ELF-1 (cell line): ENCODE measurements at places on chromosomes 1 and 21.

DNA sequence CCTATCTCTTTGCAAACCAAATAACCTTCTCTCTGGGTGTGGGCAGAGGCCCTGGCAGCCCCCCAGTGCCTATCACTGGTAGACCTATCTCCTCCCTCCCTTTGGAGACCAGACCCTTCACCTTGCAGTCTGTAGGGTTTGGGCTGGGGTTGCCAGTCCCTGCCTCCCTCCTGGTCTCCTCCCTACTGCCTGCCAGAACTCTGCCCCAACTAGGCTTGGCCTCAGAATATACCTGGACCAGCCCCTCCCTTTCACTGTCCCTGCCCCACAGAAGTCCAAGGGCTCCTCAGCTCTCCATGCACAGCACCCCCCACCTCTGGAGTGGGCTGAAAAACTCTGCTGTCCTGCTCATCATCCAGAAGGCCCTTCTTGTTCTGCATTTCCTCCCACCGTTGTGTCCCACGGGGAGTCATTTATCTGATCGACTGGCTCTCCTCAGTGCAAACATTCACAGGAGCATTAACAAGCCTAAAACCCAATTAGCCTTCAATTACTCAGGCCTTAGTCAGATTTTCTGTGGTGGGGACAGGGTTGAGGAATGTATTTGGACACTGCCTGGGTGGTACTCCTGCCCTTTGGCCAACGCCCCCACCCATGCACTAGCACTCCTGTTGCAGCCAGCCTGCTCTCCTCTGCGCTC is 27.7 kb upstream of the DMBX1 start:
- DNase-seq, result no peak

GRCh38 chr1:35454176-35454575 is 103.0 kb downstream of the KIAA0319L start:
- no peak for DNase-seq

GRCh38 chr21:45887788-45888187 is 93.8 kb upstream of the COL6A1 start:
- DNase-seq, result no peak

DNA sequence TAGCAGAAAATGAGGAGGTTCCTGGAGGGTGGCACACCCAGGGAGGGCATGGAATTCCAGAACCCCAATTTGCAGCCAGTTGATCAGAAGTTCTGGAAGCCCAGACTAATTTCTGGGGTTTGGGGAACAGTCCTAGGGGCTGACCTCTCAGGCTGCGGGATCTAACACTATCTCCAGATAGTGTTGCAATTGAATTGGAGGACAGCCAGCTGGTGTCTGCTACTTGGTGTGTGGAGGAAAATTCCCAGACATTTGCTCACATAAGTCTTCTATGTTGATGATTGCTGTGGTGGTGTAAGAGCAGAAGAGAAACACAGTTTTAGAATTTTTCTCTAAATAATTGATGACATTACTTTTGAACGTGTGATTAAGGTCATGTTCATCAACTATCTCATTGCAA is 154.3 kb upstream of the RNPC3 start:
- DNase-seq, result no peak

GRCh38 chr1:243325305-243325890 is 69.6 kb downstream of the SDCCAG8 start:
- no peak for DNase-seq

- DNase-seq, result no peak
These were observed 436.6 kb downstream of the MRPL39 start for GRCh38 chr21:25170681-25171080.

DNA sequence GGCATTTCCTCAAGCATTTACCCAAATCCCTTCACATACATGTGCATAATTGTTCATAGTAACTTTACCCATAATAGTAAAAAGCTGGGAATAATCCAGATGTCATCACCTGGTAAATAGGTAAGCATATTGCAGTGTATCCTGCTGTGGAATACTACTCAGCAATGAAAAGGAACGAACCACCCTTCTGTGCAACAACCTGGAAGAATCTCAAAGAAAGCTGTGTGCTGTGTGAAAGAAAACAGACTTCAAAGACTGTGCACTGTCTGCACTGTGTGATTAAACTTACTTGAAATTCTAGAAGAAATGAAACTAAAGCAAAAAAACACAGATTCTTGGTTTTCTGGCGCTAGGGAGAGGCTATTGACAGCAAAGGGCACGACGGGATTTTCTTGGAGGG is 13.5 kb downstream of the TFF2 start:
- no peak for DNase-seq

DNA sequence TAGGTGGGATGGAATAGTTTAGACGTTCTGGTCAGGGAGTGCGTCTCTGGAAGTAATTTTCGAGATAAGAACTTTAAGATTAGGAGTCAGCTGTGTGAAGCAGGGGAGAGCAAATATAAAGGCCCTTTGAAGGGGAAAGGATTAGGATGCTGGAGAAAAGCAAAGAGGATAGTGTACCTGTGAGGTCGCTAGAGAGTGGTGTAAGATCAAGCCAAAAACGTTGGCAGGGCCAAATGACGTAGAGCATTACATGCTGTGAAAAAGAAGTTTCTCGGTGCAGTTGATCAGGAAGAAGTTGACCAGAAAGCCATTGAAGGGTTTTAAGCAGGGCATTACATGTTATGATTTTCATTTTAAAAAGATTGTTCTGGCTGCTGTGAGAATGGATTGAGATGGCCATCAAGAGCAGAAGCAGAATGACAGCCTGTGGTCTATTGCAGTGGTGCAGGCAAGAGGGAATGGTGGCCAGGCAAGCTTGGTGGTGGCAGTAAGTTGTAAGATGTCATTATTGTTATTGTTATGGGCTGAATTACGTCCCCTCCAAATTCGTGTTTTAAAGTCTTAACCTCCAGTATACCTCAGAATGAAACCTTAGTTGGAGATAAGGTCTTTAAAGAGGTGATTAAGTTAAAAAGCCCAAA is 113.6 kb upstream of the KIF26B start:
- DNase-seq, result no peak
